Activated CD4-positive, alpha-beta T cell treated with anti-CD3 and anti-CD28 coated beads for 1 hour (primary cell): ENCODE measurements at places on chromosomes 1 and 21.

DNA sequence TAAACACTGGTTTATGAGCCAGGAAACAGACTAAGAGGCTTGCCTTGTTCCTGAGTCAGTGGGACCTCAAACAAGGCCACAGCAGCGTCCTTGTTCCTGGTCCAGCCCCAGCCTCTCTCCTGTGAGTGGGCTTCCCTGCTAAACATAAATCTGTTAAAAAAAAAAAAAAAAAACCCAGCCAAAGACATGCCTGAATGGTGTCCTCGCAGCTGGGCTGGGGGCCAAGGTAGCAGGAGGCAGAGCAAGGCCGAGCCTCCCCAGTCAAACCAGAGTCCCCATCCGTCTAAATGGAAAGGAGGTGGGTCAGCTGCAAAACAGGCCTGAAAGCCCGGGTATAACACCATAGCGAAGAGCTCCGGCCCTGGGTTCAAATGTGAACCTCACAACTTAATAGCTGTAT, 18.1 kb upstream of the IFFO2 start:
- no peak for DNase-seq

DNA sequence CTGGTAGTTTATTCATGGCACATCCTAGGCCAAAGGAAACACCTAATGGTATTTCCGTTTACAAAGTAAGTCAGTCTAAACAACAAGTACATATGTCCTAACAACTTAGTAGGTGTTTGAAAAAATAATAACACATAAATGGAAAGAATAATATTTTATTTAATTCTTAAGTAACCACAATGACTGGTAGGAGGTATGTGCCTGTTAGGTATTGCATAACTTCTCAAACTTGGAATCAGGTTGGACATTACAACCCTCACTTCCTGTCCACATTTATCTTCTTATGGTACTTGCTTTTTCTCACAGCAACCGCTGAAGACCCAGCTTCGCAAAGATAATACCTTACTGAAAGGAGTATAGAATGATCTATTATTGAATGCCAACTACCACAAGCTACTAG, 64.2 kb downstream of the VPS13D start:
- no peak for DNase-seq

DNA sequence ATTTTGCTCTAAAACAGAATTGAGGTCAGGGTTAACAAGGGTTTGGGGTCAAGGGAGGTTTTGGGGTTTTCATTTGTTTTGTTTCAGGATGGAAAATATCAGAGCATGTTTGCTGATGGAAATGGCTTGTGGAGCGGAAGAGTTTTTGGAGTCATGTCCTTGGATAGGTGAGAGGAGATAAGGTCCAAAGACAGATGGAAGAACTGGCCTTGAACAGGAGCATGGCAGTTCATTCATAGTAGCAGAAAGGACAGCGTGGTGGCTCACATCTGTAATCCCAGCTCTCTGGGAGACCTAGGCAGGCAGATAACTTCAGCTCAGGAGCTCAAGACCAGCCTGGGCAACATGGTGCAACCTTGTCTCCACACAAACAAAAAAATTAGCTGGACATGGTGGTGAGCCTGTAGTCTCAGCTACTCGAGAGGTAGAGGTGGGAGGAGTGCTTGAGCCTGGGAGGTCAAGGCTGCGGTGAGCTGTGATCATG, 65.1 kb downstream of the MAB21L3 start:
- no peak for DNase-seq

DNA sequence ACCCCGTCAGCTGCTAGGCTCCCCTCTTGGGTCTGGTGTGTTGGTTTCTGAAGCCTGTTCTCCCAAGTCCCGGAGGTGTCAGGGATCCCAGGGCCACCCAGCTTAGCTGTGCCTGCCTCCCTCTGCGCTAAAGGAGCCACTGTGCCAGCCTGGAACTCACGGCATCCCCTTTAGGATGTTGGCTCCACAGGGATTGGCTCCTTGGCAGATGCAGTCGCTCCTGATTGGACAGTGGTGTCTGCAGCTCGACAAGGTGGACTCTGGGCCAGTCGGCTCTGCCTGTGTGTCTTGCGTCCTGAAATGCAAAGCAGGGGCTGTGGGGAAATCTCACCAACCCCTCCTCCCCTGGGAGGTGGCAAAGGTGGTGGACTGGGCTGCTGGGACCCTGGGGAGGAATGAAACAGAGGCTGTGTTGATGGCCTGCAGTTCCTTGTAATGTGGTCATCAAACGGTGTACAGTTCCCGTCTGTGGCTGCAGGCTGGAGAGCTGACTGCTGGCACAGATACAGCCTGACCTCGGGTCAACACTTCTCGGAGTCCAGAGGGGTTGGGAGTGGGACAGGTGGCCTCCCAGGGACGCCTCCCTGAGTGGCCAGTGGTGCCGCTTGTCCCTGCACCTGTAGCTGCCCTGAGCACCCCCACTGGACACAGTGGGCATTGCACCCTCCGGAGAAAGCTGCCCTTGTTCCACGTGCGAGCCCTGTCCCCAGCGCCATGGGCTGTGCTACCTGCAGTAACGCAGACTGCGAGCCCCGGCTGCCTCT, 11.5 kb upstream of the KCNAB2 start:
- no peak for DNase-seq

- no peak for DNase-seq
These were observed 112.2 kb downstream of the GALNT2 start for GRCh38 chr1:230179249-230179648.

DNA sequence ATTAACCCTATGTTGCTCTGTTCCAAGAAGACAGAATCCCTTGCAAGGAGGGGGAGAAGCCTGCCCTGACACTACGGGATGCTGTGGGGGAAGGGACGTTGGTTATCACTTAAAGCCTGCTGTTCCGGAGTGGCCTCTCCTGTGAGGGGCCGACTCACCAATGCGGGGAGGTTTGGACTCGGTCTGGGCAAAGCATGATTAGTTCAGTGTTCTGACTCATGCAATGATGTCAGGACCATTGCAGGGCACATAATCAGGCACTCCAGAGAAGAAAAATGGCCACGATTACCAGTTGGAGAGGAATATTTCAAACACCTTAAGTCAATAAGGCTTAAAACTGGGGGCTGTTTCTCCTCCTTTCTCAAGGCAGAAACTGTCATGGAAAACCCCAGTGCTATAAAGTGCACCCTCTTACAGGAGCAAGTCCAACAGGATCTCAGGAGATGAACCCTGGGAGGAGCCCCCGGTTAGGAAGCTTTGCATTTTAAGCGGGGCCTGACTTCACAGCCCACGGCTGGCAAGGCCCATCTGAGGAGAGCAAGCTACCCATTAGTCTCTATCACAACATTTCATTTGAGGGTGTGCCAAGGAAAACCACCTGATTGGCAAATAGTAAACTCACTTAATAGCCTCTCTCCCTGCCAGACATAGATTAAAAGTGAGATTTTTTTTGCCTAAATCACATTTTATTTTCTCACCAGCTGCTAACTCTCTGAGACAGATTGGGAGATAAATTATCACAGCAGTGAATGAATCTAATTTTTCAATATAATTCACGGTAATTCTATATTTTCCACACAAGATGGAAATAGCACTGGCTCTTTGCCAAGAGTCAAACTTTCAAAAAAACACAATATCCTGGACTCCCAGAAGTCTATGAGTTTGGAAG, 202.5 kb downstream of the C1orf94 start:
- DNase-seq = no peak

- no peak for DNase-seq
These were observed 265.7 kb downstream of the COL11A1 start for GRCh38 chr1:102842606-102843005.

- DNase-seq = no peak
These were observed 60.1 kb downstream of the IER5 start for GRCh38 chr1:181148636-181149035.

DNA sequence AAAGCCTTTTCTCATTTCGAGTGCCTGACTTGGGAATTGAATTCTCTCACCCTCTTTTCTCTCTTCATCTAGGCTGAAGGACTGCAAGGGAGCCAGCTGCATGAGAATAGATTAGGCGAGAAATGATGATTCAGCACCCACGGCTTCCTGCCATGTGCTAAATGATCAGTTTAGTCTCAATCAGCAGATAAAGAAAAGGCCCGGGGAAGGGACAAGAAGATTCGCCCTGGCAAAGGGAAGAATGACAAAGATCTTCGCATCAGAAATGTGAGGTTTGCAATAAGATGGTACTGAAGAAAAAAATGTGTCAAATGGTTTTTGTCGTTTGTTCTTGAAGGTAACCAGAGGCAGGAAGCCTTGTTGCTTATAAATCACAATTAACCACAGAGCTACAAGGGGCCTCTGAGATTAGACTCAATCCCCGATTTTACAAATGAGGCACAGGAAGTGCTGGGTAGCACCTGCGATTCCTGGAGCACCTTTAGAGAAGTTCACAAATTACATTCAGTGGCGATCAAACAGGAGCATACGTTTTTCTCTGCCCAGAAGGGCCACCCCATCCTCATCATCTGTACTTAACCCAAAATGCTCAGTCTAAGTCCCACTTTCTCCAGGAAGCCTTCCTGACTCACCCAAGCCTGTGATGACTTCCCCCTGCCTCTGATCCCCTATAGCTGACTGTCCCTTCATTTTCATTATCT, 183.4 kb downstream of the ZNF281 start:
- no peak for DNase-seq

- no peak for DNase-seq
These were observed 54.3 kb downstream of the TLR5 start for GRCh38 chr1:223088713-223089240.
